IPS DF 6.9 (cell line): ENCODE measurements at places on chromosomes 2 and 18.

GRCh38 chr2:128145651-128146050 is 54.7 kb downstream of the UGGT1 start:
- H3K27ac ChIP-seq: no peak overlapping the region
- no peaks in the 10 kb centered on the region for H3K4me1 ChIP-seq
- H3K27me3 ChIP-seq: no peaks in the 10 kb centered on the region
- no peak for DNase-seq

- H3K4me1 ChIP-seq: no peaks in the 10 kb centered on the region
- DNase-seq: no peak
- no peaks in the 10 kb centered on the region for H3K36me3 ChIP-seq
- H3K27me3 ChIP-seq: no peaks in the 10 kb centered on the region
Observed at GRCh38 chr2:162430323-162430722, 86.4 kb downstream of the GCA start.

DNA sequence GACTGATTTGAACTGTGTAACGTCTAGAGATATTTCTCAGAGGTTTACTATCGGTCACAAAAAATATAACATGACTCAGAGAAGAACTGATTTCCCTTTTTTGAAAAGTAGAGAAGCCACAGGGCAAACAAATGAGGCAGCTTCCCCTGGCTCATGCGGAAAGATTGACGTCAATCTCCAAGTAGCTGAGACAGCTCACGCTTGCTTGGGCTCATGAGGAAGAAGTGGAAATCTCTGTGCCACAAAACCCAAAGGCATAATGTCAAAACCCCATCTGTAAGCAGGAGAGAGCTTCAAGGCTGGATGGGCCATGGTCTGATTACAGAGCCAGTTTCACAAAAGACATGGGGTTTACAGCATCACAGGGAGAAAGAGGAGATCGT is 188.1 kb downstream of the ARL4C start:
- H3K4me1 ChIP-seq: peaks cover 2% of the 10 kb centered on the region; the same call in 1 of the 2 replicates
- H3K27me3 ChIP-seq: no peaks in the 10 kb centered on the region
- no peak overlapping the region for H3K4me3 ChIP-seq
- DNase-seq: no peak
- no peak overlapping the region for H3K27ac ChIP-seq
- no peaks in the 10 kb centered on the region for H3K36me3 ChIP-seq

DNA sequence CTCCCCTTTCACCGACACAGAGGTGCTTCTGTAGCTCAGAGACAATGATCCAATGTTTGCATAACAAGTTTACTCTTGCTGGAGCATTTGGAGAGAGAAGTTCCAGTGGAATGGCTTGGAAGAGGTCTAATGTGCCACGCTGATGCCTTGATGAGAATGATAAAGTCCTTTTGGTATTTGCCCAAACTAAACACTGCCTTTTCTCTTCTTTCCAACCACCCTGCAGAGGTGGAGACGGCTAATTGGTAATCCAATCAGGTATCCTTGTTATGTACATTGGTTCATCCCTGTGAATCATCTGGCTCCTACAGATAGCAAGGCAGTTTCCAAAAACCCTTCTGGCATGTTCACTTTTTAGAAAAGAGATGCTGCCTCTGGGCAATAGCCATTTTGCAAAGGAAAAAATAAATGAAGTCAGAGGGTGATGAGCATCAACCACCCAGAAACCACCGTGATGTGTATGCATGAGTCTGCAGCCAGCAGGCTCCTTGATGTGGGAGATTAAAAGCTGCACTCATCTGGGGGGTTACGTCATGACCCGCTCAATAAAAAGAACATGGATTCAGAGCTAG is 40.6 kb downstream of the KIAA2012 start:
- H3K27me3 ChIP-seq: no peaks in the 10 kb centered on the region
- no peak overlapping the region for H3K27ac ChIP-seq
- H3K36me3 ChIP-seq: no peaks in the 10 kb centered on the region
- H3K4me3 ChIP-seq: no peak overlapping the region
- H3K4me1 ChIP-seq: peaks cover 1% of the 10 kb centered on the region; the same call in 1 of the 2 replicates
- DNase-seq: no peak

- no peaks in the 10 kb centered on the region for H3K27me3 ChIP-seq
- H3K4me1 ChIP-seq: no peaks in the 10 kb centered on the region
- no peak for DNase-seq
- no peak overlapping the region for H3K27ac ChIP-seq
- H3K36me3 ChIP-seq: peaks cover 12% of the 10 kb centered on the region
Observed at GRCh38 chr2:96340493-96341414, 5.2 kb downstream of the NCAPH start.

DNA sequence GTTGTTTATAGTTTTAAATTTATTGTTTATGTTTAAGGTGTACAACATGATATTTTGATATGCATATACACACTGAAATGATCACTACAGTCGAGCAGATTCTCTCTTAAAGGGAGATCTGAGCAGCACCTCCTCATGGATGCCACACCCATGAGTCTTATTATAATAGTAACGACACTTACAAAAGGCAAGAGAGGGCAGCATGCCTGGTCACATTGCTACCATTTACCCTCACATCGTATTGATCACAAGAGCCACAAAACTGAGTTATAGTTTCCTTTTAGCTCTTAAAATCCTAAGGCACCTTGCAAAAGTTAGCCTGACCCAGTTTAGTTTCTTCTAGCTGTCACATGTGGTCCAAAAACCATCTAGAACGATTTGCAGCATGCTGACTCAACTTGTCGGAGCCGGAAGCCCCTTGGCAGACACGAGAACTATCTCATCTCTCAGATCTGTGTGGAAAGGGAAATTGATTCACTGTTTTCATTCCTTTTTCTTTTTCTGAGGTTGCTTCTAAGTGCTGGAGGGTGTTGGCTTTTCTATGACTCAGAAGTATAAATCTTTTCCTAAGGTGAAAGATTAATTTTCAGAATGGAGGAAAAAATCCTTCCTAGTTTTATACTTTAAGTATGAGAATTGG is 85.3 kb downstream of the CDC42EP3 start:
- no peak overlapping the region for H3K4me3 ChIP-seq
- no peaks in the 10 kb centered on the region for H3K36me3 ChIP-seq
- no peak for DNase-seq
- H3K27me3 ChIP-seq: no peaks in the 10 kb centered on the region
- peaks cover 1% of the 10 kb centered on the region; the same call in 1 of the 2 replicates for H3K4me1 ChIP-seq

- no peak overlapping the region for H3K4me3 ChIP-seq
- no peaks in the 10 kb centered on the region for H3K27me3 ChIP-seq
- H3K36me3 ChIP-seq: no peaks in the 10 kb centered on the region
- H3K27ac ChIP-seq: no peak overlapping the region
- DNase-seq: no peak
- H3K4me1 ChIP-seq: no peaks in the 10 kb centered on the region
Observed at GRCh38 chr2:6955511-6956136, 38.4 kb downstream of the RNF144A start.

GRCh38 chr2:55809875-55810621 is 113.5 kb downstream of the EFEMP1 start:
- H3K4me1 ChIP-seq: 0 out of 2 replicates have a peak, but pooled peaks cover 1% of the 10 kb centered on the region
- H3K27ac ChIP-seq: no peak overlapping the region
- H3K27me3 ChIP-seq: no peaks in the 10 kb centered on the region
- H3K36me3 ChIP-seq: no peaks in the 10 kb centered on the region

DNA sequence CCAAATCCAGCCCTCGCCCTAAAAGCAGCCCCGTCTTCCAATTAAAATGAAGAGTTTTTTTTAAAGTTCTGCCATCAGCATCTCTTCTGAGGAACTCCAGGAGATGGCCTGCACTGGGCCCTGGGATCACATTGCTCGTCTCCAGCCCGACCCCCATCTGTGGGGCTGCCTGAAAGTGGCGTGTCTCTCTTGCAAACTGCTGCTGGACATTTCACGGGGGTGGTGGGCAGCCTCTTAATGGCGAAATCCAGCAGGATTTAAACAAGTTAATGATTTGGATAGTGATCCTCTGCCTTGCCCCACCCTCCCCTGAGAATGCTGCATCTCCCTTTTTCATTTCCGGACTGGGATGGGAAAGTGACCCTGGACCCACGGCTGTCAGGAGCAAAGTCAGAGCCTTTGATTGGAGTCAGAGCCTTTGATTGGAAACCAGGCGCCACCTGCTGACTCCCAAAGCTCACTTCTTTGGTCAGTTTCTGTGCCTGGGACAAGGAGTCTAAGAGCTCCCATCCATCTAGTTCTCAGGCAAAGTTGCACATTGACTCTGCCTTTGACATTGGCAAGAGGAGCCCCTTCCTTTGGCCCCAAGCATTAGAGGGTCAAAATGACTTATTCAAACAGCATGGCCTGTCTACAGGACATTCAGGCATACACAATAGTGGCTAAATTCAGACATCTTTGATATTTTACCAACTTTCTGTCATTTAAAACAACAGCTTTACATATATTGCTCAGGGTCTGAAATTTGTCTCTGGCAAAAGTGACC is 155.2 kb downstream of the SH3BP4 start:
- H3K27ac ChIP-seq: no peak overlapping the region
- peak; percentile 57 for DNase-seq
- H3K36me3 ChIP-seq: no peaks in the 10 kb centered on the region
- H3K4me1 ChIP-seq: no peaks in the 10 kb centered on the region
- H3K4me3 ChIP-seq: no peak overlapping the region
- H3K27me3 ChIP-seq: no peaks in the 10 kb centered on the region

DNA sequence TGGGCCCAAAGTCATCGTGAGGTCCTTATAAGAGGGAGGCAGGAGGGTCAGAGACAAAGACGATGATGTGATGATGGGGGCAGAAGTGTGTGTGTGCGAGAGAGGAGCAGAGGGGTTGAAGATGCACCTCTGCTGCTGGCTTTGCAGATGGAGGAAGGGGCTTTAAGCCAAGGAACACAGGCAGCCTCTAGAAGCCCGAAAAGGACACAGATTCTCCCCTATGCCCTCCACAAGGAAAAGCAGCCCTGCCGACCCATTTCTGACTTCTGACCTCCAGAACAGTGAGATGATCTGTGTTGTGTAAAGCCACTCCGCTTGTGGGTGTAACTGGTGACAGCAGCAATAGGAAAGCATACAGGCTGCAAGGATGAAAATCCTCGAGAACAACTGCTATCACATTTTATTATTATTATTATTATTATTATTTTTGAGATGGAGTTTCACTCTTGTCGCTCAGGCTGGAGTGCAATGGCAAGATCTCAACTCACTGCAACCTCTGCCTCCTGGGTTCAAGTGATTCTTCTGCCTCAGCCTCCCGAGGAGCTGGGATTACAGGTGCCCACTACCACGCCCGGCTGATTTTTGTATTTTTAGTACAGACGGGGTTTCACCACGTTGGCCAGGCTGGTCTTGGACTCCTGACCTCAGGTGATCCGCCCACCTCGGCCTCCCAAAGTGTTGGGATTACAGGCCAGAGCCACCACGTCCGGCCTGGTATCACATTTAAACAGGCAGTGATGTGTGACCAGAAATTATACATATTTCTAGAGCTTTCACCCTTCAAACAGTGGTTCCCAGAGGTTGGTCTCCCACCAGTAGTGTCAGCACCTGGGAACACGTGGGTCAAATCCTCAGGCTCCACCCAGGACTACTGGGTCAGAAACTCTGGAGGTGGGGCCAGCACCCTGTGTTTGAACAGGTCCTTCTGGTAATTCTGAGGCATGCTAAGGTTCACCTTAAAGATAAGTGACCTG is 170.5 kb downstream of the TGIF1 start:
- no peak for DNase-seq
- H3K27me3 ChIP-seq: no peaks in the 10 kb centered on the region
- H3K36me3 ChIP-seq: no peaks in the 10 kb centered on the region
- no peak overlapping the region for H3K4me3 ChIP-seq

- H3K27ac ChIP-seq: no peak overlapping the region
- no peak overlapping the region for H3K4me3 ChIP-seq
- DNase-seq: no peak
- H3K36me3 ChIP-seq: no peaks in the 10 kb centered on the region
- no peaks in the 10 kb centered on the region for H3K4me1 ChIP-seq
Observed at GRCh38 chr2:18597618-18598017, 8.2 kb upstream of the NT5C1B start.

GRCh38 chr18:32335228-32335627 is 135.5 kb downstream of the GAREM1 start:
- no peaks in the 10 kb centered on the region for H3K27me3 ChIP-seq
- no peaks in the 10 kb centered on the region for H3K36me3 ChIP-seq
- no peak overlapping the region for H3K27ac ChIP-seq
- no peak overlapping the region for H3K4me3 ChIP-seq
- DNase-seq: no peak
- H3K4me1 ChIP-seq: no peaks in the 10 kb centered on the region

DNA sequence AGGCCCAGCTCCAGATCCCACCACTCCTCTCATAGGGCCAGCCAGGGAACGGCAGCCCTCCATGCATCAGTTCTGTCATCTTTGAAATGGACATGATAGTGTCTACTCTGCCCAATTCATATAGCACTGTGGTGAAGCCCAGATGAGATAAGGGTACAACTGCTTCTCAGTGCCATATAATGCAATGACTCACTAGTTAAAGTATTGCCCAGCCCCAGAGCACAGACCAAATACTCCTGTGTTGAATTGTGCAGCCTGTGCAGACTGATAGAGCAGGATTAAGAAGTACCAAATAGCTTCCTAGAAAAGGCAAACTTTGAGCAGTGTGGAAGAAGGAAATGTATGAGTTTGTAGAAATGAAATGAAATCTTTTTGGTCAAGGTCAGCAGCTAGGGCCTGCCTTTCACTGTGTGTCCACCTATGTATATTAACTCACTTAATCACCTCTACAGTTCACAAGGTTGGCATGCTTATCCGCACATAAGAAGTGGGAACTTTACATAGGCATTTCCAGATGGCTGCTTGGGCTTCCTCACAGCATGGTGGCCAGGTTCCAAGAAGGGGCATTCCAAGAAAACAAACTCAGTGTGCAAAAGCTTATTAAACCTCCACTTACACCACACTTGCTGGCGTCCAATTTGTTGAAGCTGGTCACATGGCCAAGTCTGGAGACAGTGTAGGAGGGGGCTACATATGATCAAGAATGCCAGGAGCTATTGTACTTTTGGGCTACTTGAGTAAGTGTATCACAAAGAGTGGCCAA is 102.8 kb upstream of the COPS8 start:
- no peak overlapping the region for H3K4me3 ChIP-seq
- DNase-seq: no peak
- no peaks in the 10 kb centered on the region for H3K4me1 ChIP-seq

- H3K27me3 ChIP-seq: no peaks in the 10 kb centered on the region
Observed at GRCh38 chr2:130316596-130316995, 26.1 kb upstream of the IMP4 start.

GRCh38 chr2:66515743-66516142 is 80.8 kb downstream of the MEIS1 start:
- H3K27me3 ChIP-seq: no peaks in the 10 kb centered on the region
- no peaks in the 10 kb centered on the region for H3K36me3 ChIP-seq
- no peak for DNase-seq
- peaks cover 1% of the 10 kb centered on the region; the same call in 1 of the 2 replicates for H3K4me1 ChIP-seq

GRCh38 chr2:202934456-202934855 is 22.4 kb downstream of the CARF start:
- H3K4me3 ChIP-seq: no peak overlapping the region
- no peaks in the 10 kb centered on the region for H3K27me3 ChIP-seq
- H3K4me1 ChIP-seq: no peaks in the 10 kb centered on the region
- no peak overlapping the region for H3K27ac ChIP-seq
- H3K36me3 ChIP-seq: no peaks in the 10 kb centered on the region

GRCh38 chr2:135742325-135742757 is 686 bp downstream of the UBXN4 start:
- no peaks in the 10 kb centered on the region; the same call in 1 of the 2 replicates for H3K36me3 ChIP-seq
- H3K27me3 ChIP-seq: no peaks in the 10 kb centered on the region
- no peak for DNase-seq
- H3K27ac ChIP-seq: no peak overlapping the region
- no peaks in the 10 kb centered on the region for H3K4me1 ChIP-seq

GRCh38 chr2:42309366-42309765 is 51.7 kb downstream of the COX7A2L start:
- no peak overlapping the region for H3K4me3 ChIP-seq
- H3K27me3 ChIP-seq: no peaks in the 10 kb centered on the region
- H3K36me3 ChIP-seq: no peaks in the 10 kb centered on the region; the same call in 1 of the 2 replicates
- H3K27ac ChIP-seq: no peak overlapping the region
